Activated B cell treated with CpG ODN at 0.5 μM for 24 hours (primary cell): ENCODE measurements at places on chromosomes 4 and X. TPM values are rescaled to one million over a fixed set of nuclear protein-coding genes. Genes with fewer than 3 reads are reported as not detected.

The CCDC120 gene
- 7.9 and 8.9 TPM in 2 replicates for total RNA-seq

The POLR2B gene
- total RNA-seq, result 108 and 118 TPM in 2 replicates

The PLAC8 gene
- total RNA-seq, result 142 and 153 TPM in 2 replicates

- no peak overlapping the region for H3K4me3 ChIP-seq
- DNase-seq, result no peak
- H3K4me1 ChIP-seq, result no peaks in the 10 kb centered on the region
Observed at GRCh38 chr4:6501171-6501570, 28.8 kb upstream of the PPP2R2C start.

GRCh38 chrX:119565107-119565663, at the start of gene STEEP1:
Gene STEEP1 (minus strand): TSS chrX:119565409. CDS start chrX:119565355, 54 bp downstream.
- DNase-seq, result peak; percentile 66
- peaks cover 19% of the 10 kb centered on the region for H3K4me1 ChIP-seq
- H3K4me3 ChIP-seq, result peak within 1 kb of the TSS; percentile 96
- H3K27ac ChIP-seq, result peak within 1 kb of the TSS; percentile 90
- no peaks in the 10 kb centered on the region for H3K27me3 ChIP-seq
